ENCODE measurements at places on chromosomes 16 and 17.

- no peak for DNase-seq
Measured at GRCh38 chr16:88593910-88594309, 23.7 kb downstream of the ZC3H18 start.

- no peak for DNase-seq
Measured at GRCh38 chr17:73247726-73248125, 14.0 kb downstream of the CPSF4L start.

GRCh38 chr16:17062676-17063075 is 408.1 kb downstream of the XYLT1 start:
- DNase-seq = no peak

DNA sequence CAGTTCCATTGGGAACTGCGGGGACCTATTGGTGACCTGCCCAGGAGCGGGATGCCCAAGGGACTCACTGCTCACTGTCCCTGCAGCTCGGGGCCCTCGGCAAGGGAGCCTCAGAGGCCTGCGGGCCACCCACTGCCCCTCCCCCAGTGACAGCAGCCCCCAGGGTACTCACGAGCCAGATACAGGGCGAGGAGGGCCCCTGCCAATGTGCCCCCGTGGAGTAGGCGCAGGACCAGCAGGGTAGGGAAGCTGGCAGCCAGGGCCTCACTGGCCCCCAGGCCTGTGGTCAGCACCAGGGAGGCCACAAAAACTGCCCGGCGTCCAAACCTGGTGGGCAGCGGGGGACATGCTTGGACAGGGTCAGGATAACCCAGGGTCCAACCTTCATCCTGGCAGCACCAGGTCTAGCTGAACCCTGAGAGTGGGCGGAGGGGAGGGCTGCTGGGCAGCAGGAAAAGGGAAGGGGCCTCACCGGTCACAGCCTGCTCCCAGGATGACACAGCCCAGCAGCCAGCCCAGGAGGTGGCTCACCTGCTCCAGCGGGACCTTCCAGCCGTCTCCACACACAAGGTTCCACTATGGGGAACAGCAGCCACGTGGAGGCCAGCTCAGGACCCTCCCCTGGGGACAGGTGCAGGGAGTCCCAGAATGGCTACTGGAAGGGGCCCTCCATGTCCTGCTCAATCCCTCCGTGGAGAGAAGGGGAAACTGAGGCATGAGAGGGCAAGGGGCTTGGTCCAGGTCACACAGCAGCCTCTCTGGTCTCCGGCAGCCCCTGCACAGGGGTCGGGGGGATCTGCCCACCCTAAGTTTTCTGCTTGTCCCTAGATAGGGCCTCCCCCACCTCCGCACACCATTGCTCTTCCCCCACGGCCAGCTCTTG is 855 bp downstream of the SLC22A31 start:
- no peak for DNase-seq

GRCh38 chr17:65553646-65554552 is 7.5 kb downstream of the AXIN2 start:
- DNase-seq = no peak

GRCh38 chr17:81580481-81580880 is 28.3 kb upstream of the FAAP100 start:
- no peak for DNase-seq

- peak; percentile 86 for DNase-seq
Measured at GRCh38 chr17:58658804-58659713, 32.8 kb downstream of the TEX14 start.

DNA sequence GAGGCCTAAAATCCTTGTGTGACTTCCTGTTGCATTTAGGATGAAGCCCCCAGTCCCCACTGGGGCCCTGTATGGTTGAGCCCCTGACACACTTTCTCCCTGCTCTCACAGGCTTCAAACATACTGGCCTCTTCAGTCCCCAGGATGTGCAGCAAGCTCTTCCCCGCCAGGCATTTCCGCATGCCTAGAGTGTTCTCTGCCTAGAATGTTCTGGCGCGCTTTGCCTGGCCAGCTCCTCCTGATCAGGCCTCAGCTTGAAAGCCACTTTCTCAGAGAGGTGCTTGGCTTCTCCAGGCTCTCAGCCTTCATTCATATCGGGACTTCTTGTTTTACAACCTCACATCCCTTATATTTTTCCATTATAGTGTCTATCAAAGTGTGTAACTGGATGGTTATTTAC is 123.7 kb downstream of the SPACA3 start:
- no peak for DNase-seq

- no peak for DNase-seq
Measured at GRCh38 chr16:49466881-49467280, 93.3 kb downstream of the C16orf78 start.

- no peak for DNase-seq
Measured at GRCh38 chr16:9035996-9036395, 55.4 kb upstream of the HAPSTR1 start.

DNA sequence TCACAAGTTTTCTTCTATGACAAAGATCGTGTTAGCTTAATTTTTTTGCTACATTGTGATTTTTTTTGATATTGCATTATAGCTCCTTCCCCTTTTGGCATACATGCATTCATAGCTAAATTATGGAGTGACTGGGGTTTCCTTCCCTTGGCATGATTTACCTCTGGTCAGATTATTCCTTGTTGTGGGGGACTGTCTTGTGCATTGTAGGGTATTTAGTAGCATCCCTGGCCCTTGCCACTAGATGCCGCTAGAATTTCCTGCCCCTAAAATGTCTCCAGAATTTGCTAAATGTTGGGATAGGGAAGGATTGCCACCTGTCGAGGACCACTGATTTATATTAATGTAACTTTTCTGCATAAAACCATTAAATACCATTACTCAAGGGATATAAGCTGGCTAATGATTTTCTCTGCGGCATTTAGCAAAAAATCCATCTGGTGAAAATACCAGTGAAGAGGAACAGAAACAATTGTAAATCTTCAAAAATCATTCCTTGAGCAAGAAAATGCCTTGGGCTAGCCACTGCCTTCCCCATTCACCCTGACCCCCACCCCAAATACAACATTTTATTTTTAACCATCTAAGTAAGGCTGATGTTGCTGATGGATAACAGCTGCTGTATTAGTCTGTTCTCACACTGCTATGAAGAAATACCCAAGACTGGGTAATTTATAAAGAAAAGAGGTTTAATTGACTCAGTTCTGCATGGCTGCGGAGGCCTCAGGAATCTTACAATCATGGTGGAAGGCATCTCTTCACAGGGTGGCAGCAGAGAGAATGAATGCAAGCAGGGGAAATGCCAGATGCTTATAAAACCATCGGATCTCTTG is 195.2 kb downstream of the MAP2K6 start:
- no peak for DNase-seq

DNA sequence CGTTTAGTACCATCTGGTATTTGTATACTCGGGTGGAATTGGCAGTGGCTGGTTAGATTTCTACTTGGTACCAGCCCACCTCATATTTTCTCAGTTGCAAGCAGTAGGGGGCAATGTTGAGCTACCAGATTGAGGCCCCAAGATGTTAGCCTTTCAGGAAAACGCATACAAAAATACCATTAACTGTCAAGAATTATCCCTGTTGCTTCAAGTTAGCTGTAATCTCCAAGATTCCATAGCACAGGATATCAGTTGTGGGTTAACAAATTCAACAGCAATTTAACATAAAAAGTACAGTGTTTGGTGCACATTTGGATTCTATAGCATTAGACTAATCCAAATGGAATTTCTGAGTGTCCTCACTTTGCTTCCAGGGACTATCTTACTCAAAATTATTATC is 188.2 kb downstream of the FTO start:
- peak; percentile 46 for DNase-seq

- DNase-seq = peak; percentile 36
Measured at GRCh38 chr17:32445074-32445415, 735 bp downstream of the PSMD11 start.

- DNase-seq = no peak
Measured at GRCh38 chr17:75654176-75654575, 12.8 kb downstream of the RECQL5 start.

DNA sequence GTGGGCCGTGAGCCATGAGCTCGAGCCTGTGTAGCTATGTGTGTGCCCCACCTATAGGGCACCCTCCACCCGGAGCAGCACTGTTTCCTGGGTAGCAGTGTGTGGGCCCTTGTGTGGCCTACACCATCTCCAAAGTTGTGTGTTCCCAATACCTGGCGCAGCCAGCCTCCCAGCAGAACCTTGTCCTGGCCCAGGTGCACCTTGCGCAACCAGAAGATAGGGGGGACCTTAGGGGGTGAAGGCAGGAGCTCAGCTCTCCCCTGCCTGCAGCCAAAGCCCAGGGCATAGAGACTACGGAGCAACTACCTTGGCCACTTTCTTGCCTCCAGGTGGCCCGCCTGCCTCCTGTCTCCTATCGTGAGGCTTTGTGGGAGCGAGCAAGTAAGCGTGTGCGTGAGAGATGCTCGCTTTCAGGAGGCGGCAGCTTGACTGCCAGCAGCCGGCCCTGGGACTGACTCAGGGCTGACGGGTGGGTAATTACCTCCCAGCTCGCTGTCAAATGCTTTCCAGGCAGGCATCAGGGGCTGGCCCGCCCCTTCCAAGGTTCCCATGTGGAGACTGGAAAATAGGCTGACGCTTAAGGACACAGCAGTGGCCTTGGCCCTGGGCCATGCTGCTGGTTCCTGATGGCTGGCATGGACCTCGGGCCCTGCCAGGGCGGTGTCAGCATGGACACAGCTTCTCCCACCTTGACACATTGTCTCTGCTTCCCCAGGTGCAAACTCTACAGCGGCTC is 19.0 kb downstream of the TRAF7 start:
- no peak for DNase-seq

DNA sequence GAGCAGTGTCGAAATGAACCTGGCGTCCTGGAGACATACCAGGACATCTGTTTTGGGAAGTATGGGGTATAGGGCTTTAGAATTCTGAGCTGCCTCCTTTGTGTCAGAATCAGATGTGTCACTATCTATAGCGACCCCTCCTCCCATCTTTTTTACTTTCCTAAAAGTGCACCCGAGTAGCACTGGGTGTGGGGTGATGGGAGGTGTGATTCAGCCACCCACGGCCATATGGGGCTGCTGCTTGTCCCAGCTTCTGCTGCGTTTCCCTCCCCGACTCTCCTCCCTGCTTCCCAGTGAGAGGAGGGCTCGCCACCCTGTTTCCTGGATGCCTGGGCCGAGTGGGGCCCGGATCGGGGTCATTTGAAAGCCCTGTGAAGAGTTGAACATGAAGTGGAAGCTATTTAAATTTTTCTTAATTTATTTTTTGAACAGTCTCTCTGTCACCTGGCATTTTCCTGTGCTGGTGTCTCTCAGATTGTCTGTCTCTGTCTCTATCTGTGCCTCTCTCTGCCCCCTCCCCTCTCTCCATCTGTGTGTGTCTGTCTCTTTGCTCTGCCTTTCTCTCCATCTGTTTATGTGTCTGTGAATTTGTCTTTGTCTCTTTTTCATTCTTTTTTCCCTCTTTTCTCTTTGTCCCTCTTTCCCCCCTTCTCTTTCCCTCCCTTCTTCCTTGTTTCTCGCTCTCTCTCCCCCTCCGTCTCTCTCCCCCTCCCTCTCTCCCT is 638.8 kb upstream of the EEF2KMT start:
- DNase-seq = no peak

- DNase-seq = no peak
Measured at GRCh38 chr16:24853830-24854229, 8.1 kb downstream of the SLC5A11 start.

- DNase-seq = no peak
Measured at GRCh38 chr16:86991679-86992078, 325.5 kb downstream of the C16orf95 start.

GRCh38 chr17:39098588-39098987 is 52.8 kb downstream of the PLXDC1 start:
- no peak for DNase-seq

GRCh38 chr16:85278839-85279238 is 166.6 kb upstream of the CIBAR2 start:
- no peak for DNase-seq

DNA sequence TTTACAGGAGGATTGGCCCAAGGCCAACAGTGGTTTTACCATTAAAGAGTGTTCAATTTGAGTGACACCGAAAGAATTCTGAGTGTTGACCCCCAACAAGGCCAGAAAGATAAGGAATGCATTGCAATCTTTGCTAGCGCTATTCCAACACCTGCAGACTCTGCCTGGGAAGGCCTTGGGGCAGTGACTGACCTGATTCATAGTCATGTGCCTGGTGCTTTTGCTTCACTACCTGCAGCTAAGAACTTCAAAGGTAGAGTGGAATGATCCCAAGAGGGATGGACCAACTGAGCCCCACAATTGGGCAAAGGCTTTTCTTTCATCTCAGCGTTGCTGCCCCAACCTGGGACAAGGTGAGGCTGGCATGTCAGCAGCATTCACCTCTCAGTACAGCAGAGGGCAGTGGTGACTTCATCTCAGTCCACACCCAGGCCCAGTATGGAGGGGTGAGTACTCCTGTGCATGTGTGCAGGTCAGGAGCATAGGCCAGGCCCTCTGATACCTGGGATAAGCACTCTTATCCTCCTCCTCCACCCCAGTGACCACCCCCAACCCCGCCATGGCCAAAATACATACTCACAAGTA is 149.6 kb upstream of the GNAO1 start:
- peak; percentile 29 for DNase-seq

DNA sequence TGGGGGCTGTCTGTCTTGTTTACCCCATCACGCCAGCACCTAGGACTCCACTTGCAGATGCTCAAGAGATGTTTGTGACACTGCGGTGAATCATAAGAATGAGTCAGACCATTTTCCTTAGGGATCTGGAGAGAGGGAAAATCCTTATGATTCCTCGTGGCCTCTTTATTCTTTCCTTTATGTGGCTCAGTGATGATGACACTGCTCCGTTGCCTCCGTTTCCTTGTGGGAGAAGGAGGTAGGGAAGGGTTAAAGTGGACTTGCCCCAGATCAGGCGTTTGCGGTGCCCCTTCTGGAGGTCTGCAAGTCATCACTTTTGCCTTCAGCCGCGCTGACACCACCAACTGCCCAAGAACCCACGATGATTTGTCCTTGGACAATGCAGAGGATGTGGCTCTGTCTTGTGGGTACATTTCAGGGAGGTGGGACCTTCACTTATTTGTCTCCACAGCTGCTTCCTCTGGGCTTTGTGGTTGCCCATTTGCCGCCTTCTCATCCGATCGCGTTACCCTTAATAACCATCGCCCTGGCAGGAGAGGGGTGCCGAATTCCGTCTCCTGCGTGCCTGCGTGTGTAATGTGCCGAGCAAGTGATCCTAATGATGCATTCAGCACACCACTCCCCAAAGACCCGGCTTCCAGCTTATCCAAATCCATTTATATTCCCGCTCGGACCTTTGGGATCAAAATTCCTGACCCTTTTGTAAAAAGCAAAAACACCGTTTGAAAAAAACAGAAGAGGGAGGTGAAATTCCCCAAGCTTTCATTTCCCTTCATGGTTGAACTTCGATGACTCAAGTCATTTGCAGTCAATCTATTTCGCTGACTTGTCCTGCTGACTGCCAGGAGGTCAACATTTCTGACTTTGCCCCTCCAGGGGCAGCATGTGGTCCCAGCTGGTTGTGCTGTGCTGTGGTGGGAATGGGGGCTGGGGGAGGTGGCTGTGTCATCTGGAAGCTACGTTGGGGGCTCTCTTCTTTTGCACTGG is 87.2 kb upstream of the IRX3 start:
- DNase-seq = peak; percentile 10

- no peak for DNase-seq
Measured at GRCh38 chr17:56700919-56701420, 107.5 kb downstream of the NOG start.

Measured in stimulated activated naive CD8-positive, alpha-beta T cell treated with anti-CD3 and anti-CD28 coated beads, Interleukin-15, amount 100 ng/mL, for 72 hours (primary cell).